Bronchial epithelial cell (primary cell): ENCODE measurements at places on chromosomes 2 and 18. TPM values are rescaled to one million over a fixed set of nuclear protein-coding genes. Genes with fewer than 3 reads are reported as not detected.
A peak's percentile ranks its signal among the peaks of the same experiment; 100 is the strongest.

The PTPRN gene
- total RNA-seq = 0.13 and 1.3 TPM in 2 replicates

The ATOH8 gene
- 0.79 TPM in 1 of 2 replicates, not detected in the other for total RNA-seq

DNA sequence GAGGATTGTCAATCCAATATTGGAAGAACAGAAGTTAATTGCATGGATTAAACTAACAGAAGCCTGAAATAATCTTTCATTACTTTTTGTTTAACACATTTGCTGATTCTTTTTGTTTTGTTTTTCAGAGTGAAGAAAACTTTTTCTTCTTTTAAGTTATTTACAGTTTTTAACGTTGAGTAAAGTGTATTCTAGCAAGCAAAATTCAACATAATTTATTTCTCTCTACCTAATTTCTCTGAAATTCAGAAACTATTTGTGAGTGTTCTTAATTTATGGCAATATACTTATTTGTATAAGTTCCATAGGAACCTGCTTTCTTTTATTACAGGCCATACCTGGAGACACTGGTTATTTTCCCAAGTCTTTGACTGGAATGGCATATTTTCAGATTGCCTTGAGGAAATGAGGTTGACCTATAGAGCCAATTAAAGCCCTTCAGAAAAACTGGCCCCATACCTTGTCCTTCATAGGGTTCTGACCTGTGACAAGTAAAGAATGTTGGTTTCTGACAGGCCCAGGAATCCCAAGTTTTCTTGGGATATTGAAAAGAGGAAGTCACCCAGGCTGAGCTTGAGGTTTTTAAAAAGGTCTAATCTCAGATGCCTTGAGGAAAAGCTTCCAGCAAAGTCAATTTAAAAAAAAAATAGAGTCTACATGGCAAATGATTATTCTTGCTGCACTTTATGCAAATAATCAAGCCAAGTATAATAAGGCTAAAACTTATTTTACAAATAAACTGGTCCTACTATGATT lies 26.8 kb upstream of the LIPG start:
- no peak for DNase-seq

DNA sequence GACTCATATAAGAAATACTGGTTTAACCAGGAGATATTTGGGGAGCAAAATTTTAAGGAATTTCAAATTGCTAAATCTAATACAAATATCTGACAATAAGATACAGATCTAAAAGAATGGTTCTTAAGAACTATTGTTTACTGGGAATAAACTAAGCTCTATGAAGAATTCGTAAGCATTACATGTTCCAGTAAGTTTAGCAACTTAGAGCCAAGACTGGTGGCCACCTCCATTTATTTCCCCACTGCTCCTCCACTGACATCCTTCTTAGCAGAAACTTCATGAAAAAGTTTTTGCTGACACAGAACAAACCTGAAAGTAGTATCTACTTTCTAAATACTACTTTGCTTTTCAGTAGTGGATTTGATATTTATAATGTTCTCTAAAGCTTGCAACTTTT lies 83.0 kb downstream of the ACSL3 start:
- DNase-seq = peak; percentile 25

DNA sequence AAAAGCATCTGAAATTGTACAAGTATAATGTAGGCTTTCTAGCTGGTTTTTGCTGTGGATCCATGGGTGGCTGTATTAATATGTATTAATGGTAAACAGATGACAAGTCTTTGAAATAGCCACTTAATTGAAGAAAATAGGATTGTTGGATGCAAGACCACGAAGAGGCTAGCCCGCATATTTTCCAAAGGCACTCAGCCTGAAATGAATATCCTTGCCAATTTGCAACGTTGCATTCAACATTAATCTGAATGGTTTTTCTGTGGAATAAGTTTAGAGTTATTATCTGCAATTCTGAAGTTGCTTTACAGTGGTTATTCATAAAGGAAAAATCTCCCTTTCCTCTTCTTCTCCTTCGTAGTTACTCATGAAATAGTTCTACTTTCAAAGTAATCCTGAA lies 86.2 kb upstream of the SPATS2L start:
- no peak for DNase-seq

- no peak for DNase-seq
Measured at GRCh38 chr2:207839575-207839974, 69.9 kb upstream of the FZD5 start.
